Activated effector memory CD4-positive, alpha-beta T cell treated with Interleukin-2 at 50 U/mL for 16 hours (primary cell): ENCODE measurements at places on chromosomes 2 and 18.

DNA sequence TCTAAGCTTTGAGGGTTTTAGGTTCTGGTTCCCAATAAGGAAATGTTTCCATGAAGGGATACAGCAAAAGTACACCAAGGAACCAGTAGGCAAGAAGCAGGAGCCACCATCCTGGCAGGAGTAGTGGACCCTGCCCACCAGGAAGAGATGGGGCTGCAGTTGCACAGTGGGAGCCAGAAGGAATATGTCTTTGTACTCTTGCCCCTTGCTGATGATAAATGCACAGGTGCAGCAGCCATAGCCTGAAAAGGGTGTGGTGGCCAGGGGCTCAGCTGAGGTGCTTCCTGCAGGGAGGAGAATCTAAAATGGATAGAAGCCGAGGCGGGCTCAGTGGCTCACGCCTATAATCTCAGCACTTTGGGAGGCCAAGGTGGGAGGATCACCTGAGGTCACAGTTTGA, 27.5 kb downstream of the TMEM127 start:
- no peak for DNase-seq

- no peak for DNase-seq
Measured at GRCh38 chr2:56624181-56624580, 440.4 kb downstream of the CCDC85A start.

DNA sequence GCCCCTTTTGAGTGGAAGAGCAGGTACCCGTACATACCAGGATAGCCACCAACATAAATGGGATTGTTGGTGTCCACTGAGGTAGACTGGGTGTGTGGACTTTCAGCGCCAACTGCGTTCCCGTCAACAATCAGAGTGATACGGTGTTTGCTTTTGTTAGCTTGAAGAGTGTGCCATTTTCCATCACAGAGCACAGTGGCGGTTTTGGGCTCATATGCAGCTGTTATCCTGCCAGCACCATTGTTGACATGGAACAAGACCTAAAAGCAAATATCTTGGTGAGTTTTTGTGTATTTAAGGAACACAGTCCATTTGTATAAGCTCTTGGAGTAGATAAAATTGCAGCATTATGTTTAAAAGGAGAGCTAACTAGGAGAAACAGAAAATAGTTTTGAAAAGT, 174.5 kb downstream of the LAMA1 start:
- no peak for DNase-seq

GRCh38 chr2:120109186-120110061, 96.5 kb downstream of the EPB41L5 start:
- no peak for DNase-seq

- no peak for DNase-seq
Measured at GRCh38 chr2:57407772-57408201, 638.8 kb upstream of the VRK2 start.

GRCh38 chr2:7672027-7672684, 754.9 kb downstream of the RNF144A start:
- peak; percentile 10 for DNase-seq

- no peak for DNase-seq
Measured at GRCh38 chr2:158505448-158505934, 48.7 kb downstream of the PKP4 start.

- DNase-seq: no peak
Measured at GRCh38 chr2:184078496-184078895, 519.8 kb upstream of the ZNF804A start.

- no peak for DNase-seq
Measured at GRCh38 chr2:169997140-169997887, 170.1 kb downstream of the UBR3 start.

- no peak for DNase-seq
Measured at GRCh38 chr2:127140538-127140937, 33.6 kb upstream of the BIN1 start.

- DNase-seq: no peak
Measured at GRCh38 chr2:105290981-105291660, 38.4 kb downstream of the TGFBRAP1 start.

DNA sequence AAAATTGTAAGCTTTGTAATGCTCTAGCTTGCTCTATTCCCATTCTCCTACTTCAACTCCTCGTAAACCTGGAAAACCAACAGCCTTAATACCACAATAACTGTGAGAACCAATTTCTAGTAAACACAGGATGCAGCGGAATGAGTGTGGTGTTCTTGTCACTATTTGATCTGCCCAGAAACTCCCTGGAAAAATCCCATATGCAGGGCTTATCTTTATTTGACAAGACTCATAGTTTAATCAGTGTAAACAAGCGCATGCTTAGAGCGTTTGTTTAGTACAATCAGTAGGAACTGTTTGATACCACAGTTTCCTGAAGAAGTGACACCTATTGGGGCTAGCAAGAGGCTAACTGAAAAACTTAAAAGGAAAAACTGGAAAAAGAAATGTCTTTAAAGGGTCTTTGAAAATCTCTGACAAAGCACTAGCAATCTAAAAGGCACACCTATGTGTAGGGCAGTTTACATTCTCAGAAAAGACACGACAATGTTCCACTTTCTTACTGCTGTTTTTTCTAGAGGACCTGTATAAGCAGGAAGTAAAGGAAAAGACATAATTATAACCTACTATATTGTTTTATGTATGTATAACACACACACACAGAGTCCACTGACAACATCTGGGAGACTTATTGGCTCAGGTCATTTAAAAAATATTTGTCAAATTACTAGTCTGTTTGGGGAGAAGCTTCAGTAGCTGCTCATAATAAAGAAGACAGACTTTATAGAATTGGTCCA, 241.4 kb upstream of the KLHL14 start:
- DNase-seq: no peak

- no peak for DNase-seq
Measured at GRCh38 chr2:236256366-236256985, 7.7 kb downstream of the ASB18 start.

DNA sequence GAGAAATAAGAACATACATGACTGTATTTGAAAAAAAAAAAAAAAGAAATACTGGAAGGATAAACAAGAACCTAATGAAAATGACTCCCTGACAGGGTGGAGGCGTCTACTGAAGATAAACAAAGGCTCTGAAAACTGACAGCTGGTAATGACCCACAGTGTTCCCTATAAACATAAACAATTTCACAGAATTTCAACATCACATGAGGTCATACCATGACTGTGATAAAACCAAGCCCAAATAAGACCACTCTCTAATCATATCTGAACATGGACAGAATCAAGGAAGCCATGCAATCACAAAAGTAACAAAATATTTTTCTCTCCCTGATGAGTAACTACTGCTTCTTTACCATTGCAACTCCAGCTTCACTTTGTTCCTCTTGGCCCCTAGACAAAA, 159.3 kb downstream of the FAM124B start:
- no peak for DNase-seq

DNA sequence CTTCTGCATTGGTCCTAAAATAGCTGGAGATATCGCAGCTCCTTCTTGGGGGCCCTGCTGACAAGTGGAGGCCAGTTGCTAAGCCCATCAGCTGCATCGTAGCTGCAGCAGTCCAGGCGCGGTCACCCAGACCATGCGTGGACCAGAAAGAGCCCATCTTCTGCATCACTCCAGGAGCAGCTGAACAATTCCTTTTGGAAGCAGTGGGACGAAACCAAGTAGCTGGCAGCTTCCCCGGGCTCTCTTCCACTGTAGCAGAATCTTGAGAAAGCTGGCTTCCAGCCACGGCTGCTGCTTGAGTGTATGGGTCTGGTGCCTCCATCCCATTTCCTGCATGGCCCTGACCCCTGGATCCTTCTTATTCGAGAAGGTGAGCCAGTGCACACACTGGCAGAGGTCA, 22.2 kb upstream of the CAB39 start:
- DNase-seq: no peak

GRCh38 chr2:172102391-172103359, at the start of gene DLX2:
Gene DLX2 (minus strand): TSS chr2:172102900. CDS start chr2:172102538, 362 bp downstream.
- no peak for DNase-seq
